ENCODE measurements at places on chromosomes 2 and 18.

DNA sequence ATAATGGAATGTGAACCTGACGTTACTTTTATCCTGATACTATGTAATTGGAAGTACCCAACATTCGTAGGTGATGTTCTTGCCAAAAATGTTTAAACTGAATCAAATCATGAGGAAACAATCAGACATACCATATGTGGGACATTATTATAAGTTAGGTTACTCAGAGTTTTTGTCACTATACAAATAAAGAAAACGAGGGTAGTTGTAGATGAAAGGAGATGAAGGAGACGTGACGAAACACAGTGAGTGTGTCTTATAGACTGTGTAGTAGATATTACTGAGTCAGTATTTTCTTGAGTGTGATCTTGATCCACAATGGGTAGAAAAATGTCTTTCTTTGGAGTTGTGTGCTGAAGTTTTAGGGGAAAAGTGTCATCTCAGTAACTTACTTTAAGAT is 176.8 kb downstream of the ZNF407 start:
- DNase-seq = no peak

GRCh38 chr18:57210107-57210715 is 63.3 kb downstream of the BOD1L2 start:
- peak; percentile 59 for DNase-seq

DNA sequence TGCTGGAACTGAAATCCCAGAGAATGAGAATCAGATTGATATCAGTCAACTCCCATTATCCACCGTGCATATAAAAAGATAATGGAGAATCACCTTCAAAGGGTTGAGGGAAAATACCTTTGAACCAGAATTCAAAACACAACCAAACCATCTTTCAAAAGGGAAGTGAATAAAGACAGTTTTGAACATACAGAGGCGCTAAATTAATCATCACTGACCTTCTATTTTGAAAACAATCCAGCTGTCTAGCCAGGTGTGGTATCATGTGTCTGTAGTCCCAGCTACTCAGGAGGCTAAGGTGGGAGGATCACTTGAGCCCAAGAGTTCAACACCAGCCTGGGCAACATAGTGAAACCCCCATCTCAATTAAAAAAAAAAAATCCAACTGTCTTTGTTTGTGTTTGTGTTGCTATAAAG is 63.6 kb downstream of the TRABD2A start:
- DNase-seq = no peak

DNA sequence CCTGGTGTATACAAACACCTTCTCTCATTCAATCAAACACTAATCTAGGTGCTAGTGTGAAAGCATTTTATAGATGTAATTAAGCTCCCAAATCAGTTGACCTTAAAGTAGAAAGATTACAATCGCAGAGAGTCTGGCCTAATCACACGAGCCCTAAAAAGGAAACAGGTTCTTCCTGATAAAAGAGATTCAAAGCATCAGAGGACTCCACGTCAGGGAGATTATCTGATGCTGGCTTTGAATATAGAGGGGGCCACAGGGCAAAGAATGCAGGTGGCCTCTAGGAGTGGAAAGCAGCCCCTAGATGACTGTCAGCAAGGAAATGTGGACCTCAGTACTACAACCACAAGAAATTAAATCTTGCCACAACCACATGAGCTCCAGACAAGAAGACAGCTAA is 28.2 kb upstream of the ZC3H15 start:
- no peak for DNase-seq

GRCh38 chr2:54660752-54661151 is 62.7 kb upstream of the EML6 start:
- DNase-seq = no peak

- no peak for DNase-seq
Measured at GRCh38 chr2:220120041-220120440, 492.6 kb downstream of the SLC4A3 start.

- DNase-seq = no peak
Measured at GRCh38 chr18:76323891-76324290, 171.2 kb downstream of the ZNF516 start.

DNA sequence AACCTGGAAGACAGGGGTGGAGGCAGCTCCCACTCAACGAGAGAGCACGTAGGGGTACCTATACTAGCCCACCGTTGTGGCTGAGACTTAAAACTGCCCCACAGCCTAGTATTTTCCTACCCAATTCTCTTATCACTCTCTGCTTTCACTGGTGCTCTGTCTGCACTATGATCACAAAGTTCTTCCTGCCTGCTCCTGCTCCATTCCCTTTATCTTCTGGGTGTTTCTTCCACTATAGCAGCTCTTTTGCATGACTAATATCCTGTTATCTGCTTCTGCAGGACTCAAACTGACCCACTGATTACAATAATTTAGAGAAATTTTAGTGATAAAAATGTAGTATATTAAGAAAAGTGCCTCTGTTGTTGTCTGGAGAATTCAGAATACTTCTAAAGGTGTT is 184.8 kb downstream of the LRP1B start:
- no peak for DNase-seq

GRCh38 chr2:168848225-168848624 is 42.0 kb downstream of the SPC25 start:
- no peak for DNase-seq

DNA sequence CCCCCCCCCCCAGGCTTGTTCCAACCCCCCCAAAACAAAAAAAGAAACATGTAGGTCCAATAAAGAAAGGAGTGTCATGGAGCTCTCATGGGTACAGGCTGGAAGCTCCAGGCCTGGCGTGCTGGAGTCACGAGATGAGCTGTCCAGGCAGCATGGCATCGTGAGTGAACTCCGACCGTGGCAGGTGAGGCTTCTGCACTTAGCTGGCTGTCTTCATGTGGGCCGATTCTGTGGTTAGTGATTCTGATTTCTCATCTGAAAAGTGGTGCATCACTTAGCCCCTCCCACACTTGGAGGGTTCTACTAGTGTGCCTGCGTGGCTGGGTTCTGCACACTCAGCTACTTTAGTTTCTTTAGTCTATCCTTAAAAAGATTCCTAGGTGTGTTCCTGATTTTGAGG is 126.4 kb upstream of the MGAT5 start:
- DNase-seq = no peak

DNA sequence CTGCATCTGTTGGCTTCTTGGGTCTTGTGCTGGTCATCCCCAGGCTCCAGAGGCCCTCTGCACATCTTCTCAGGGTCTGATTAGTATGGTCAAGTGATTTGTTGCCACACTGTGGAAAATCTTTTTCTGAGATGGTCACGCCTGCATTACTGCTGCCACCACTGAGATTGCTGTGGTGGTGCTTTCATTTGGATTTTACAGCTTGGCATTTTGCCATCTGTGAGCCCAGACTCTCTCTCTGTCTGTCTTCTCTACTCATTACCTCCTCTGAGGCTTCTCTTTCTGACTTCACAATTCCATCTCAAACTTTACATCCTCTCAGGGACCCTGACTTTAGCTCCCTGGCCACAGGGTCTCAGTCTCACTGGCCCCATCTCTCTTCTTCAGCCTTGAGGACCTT is 154.6 kb downstream of the LRRTM1 start:
- DNase-seq = no peak

GRCh38 chr2:54310311-54310710 is 54.3 kb upstream of the TSPYL6 start:
- DNase-seq = no peak

DNA sequence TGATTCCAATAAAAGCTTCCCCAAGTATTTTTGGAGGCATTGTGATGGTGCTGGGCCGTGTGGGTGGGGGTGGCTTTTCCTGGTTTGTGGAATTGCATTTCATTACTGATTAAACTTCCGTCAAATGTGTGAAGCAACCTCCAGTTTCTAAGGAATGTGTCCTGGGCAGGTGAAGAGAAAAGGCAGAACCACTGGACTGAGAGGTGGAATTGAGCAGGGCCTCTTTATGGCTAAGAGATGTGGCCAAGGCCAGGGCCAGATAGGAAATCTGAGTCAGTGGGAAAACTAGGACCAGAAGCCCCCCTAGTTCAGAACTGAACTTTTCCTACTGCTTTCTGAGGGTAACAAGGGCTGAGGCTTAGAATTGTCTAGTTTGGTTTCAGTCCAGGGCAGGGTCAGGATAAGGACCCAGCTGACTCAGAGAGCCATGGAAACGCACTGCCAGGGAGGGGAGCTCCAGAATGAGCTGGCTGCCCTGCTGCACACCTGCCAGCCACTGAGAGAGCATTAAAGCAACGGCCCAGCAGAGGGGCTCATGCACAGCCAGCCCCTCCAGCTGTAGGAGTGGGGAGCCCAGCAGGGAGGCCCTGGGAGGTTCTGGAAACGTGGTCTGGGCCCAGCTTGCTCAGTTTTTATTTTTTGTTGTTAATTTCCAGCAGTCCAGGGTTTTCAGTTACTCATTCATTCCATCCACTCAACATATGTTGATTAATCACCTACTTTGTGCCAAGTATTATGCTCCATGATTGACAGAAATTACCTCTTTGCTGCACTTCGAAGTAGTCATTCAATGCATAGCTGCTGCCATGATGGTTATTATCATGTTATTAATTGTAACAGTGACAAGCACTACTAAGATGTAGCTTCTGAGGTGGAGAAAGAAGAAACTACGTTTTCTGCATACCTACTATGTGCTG is 156.1 kb downstream of the MSH2 start:
- no peak for DNase-seq

DNA sequence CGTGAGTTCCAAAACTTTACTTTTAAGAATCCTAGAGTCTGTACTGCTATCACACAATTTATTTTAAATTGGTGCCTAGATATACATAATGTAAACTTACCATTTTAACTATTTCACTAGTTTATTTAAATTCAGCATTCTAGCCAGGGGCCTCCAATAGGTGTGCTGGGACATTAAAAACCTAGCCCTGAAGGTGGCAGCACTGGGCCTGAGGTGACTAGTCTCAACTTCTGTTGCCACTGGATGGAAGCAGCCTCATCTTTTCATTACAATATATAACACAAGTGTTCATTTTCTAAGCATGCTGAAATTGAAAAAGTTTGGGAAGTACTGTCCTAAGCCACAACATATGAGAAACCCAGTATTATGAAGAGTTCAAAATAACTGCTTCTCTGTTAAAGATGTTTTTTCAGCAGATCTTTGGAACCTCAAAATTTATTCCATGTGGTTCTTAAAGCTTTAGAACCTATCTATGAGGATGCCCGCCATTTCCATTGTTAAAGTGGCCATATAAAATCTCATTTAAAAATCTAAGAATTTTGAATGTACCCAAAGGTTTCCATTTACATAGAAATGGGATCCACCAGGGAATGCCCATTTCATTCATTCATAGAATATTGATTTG is 2.9 kb upstream of the RBBP8 start:
- peak; percentile 51 for DNase-seq

DNA sequence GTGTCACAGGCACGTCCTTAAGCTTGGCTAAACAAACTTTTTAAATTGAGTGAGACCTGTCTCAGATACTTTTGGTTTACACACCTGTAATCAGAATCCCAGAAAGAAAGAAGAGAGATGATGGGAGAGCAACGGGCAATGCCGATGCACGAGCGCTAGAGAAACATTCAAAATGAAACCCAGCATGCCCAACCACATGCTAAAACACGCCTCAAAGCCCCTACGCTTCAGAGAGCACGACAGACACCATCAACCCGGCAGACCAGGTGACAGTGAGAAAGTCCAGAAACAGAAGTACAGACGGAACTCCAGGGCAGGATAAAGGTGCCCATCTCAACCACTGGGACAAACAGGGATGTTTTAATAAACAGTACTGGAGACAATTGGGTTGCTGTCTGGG is 85.5 kb downstream of the HDAC4 start:
- no peak for DNase-seq

DNA sequence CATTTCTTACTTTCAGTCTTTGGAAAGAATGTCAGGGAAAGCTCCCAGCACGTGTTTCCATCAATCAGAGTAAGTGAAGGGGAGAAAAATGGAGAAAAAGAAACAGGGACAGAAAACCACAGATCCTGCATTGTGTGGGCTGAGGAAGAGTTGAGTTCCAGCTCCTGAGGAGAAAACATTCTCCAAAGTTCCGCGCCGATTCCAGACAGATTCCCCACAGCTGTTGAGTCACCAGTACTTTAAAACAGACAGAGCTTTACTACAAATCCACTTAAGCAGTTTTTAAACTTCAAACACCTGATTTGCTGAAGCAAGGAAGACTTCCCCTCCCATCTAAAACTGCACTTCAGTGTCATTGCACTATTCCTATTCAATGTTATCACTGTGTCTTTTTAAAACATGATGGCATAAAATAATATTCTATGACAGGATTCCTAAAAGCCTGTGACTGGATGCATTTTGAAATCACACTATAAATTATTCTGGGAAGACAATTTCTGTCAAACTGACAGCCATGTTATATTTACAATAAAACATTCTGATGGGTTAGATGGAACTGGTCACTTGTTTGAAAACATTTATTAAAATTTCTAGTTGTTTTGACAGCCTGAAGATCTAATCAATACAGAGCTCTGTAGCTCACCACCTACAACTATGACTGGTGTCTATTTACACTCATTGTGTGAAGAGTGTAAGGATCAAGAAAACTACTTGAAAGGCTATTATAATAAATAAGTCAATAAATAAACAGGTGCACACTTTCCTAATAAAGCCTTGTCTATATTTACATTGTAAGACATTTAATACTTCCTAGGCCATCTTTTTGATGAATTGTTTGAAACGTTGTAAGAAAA is 40.9 kb downstream of the TCF4 start:
- peak; percentile 1 for DNase-seq
